ENCODE measurements at places on chromosomes 4 and X. TPM values are rescaled to one million over a fixed set of nuclear protein-coding genes. Genes with fewer than 3 reads are reported as not detected.

DNA sequence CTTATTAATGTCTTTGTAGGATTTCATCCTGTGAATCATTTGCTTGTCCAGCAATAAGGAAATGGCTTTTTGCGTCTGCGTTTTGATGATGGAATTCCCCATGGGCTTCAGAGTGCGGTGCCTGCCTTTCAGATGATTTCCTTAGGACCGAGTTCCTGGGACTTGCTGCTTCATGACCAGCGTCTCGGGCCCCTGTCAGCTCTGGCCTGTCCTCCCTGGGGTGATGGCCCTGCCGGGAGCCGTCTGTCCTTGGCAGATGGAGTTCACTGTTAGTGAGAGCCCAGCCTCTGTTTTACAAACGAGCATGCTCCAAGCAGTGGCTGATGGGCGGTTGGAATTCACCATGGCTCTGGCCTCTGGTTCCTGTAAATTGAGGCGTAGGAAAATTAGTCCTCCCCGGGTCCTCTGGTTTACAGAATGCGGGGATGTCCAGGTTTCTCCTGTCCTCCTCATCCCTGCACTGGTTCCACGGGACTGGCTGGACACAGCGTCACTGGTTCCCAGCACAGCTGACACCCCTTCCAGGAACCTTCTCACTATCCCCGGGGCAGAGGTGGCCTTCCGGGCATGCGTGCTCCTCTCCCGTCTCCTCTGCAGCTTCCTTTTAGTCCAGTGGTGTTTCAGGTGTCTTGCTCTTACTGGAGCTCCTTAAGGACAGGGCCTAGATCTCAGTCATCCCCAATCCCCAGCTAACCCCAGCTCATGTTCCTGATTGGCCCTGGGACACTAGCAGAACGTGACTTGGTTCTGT, 34.9 kb downstream of the TBC1D14 start:
- no peak for DNase-seq

The MCUB gene
- total RNA-seq, result 15.9 TPM

DNA sequence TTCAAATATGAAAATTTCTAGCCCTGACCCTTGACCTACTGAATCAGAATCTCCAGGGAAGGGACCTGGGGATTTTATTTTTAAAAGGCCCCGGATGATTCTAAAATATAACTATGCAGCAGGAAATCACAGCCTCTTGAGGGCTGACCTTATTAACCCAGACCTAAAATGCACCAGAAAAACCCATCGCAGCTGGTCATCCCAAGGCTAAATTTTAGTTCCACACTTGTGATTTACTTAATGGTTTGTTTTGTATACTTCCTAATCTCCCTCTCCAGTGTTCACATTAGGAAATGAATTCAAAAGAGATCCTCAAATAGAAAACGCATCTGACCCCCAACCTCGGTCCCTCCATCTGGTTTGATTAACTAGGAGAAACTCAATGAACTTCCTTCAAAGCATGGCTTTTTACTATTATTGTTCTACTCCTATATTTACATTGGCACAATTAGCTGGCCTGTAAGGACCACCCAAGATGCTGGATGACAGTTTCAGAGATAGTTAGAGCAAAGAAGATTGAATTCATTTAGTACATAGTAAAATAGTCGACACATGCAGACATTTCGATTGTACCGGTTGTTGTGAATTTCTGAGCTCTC, 147.8 kb upstream of the MED14 start:
- DNase-seq, result no peak

The OPRPN gene
- not detected for total RNA-seq

- no peak for DNase-seq
Measured at GRCh38 chrX:96407072-96407471, 277.6 kb upstream of the DIAPH2 start.

DNA sequence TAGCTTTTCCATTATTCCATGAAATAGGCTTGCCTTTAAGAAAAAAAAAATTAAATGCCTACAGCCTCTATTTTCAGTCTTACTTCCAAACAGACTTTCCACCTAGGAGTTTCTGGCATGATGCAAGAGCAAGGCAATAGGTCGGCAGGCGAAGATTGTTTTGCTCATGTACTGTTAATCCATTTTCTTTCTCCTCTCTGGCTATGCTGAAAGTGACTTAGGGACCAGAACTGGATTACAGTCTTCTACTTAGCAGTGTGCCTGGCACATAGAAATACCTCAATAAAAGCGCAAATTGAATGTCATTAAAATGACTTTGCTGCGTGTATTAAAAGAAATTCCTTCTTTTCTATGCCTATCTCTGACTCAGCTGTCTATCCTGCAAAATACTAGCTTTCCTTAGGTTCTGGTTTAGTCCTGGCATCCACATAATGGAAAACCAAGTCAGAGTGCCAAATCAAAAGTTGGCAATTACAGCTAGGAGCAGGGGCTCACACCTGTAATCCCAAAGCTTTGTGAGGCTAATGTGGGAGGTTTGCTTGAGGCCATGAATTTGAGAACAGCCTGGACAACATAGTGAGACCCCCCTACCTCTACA, 51.9 kb downstream of the CC2D2A start:
- no peak for DNase-seq

GRCh38 chr4:8103421-8104390, 54.9 kb downstream of the ABLIM2 start:
- no peak for DNase-seq

The NHSL2 gene
- total RNA-seq, result 10.8 TPM

The RPA4 gene
- total RNA-seq, result 0.50 TPM
